Keratinocyte (primary cell): ENCODE measurements at places on chromosomes 3 and 15.
A peak's percentile ranks its signal among the peaks of the same experiment; 100 is the strongest.

DNA sequence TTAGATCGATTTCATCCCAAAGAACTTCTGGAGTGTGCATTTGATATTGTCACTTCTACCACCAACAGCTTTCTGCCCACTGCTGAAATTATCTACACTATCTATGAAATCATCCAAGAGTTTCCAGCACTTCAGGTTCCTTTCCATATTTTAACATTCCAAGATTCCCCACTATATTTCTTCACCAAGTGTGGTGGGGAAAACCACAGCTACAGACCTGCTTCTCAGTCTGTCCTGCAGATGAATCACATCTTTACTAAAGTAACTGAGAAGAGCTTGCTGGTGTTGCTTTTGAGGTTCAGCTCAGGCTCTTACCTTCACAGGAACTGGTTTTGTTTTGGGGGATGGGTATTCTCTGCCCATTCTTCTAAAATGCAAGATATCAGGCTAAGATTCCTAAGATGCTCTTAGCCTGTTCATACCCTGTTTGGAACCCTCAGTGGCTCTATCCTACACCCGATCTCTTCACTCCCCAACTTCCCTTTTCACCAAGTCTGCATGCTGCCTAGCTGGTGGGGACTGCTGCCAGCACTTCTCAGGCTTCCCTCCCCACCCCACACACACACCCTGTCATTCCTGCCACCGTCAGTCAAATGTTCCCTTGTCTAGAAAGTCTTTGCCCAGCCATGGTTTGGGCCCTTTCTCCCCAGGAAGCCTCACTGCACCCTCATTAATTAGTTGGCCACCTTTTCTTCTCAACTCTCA lies 30.8 kb downstream of the SRP14 start:
- H3K27ac ChIP-seq, result no peak overlapping the region
- no peaks in the 10 kb centered on the region for H3K4me1 ChIP-seq
- no peak for DNase-seq
- H3K27me3 ChIP-seq, result no peaks in the 10 kb centered on the region
- H3K36me3 ChIP-seq, result peaks cover 32% of the 10 kb centered on the region

GRCh38 chr15:34122771-34123183 lies 20.9 kb downstream of the PGBD4 start:
- no peak for DNase-seq
- no peaks in the 10 kb centered on the region for H3K27me3 ChIP-seq
- no peak overlapping the region for H3K4me3 ChIP-seq
- H3K36me3 ChIP-seq, result no peaks in the 10 kb centered on the region
- no peaks in the 10 kb centered on the region for H3K4me1 ChIP-seq
- H3K27ac ChIP-seq, result no peak overlapping the region

GRCh38 chr3:13379201-13379830 lies 40.8 kb downstream of the NUP210 start:
- DNase-seq, result no peak
- no peak overlapping the region for H3K4me3 ChIP-seq
- no peaks in the 10 kb centered on the region for H3K4me1 ChIP-seq
- peaks cover 19% of the 10 kb centered on the region for H3K27me3 ChIP-seq
- no peaks in the 10 kb centered on the region for H3K36me3 ChIP-seq

GRCh38 chr3:178703268-178703975 lies 167.2 kb downstream of the KCNMB2 start:
- H3K4me1 ChIP-seq, result peaks cover 45% of the 10 kb centered on the region
- H3K36me3 ChIP-seq, result no peaks in the 10 kb centered on the region
- peak; percentile 77 for DNase-seq
- H3K27me3 ChIP-seq, result no peaks in the 10 kb centered on the region

GRCh38 chr3:99967796-99968195 lies 146.5 kb downstream of the FILIP1L start:
- no peaks in the 10 kb centered on the region for H3K36me3 ChIP-seq
- DNase-seq, result peak; percentile 41
- H3K27ac ChIP-seq, result peak overlapping the region; percentile 54
- H3K4me1 ChIP-seq, result peaks cover 28% of the 10 kb centered on the region
- H3K4me3 ChIP-seq, result no peak overlapping the region
